Cerebellar cortex (tissue), 1 donor: ENCODE measurements at places on chromosomes 16 and 17.

DNA sequence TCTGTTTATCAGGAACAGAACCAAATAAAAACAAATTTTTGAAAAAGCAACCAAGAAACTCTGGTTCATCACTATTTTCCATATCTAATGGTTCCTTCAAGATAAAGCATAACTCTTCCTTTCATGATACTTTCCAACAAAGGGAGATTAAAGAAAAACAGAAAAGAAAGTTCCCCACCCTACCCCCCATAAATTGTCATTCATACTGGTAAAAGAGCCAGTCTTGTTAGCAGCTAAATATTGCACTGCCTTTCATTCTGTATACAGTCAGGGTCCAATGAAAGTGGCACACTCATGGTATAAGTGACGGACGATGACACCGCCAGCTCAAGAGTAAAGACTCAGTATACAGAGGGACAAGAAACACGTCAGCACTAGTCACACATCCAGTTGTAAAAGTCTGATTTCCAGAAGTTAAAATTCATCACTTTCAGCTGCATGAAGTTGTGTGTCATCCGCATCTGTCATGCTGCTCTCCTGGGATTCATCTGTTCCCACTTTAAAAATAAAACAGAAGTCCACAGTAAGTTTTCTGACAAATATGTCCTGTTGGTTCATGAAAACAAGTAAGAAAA, 68.5 kb downstream of the CDC27 start:
- DNase-seq = no peak

DNA sequence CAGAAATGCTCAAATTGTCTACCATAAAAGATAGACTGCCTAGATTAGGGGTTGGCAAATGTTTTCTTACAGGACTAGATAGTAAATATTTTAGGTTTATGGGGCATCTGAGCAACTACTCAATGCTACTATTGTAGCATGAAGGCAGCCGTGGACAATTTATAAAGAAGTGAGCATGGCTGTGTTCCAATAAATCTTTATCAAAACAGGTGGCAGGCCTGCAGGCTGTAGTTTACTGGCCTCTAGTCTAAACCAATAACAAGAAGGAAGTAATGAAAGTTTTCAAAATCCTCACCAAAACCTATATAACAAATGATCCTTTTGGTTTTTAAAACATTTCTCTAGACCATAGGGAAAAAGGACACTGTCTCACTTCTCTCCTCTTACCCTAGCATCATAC, 105.2 kb downstream of the PRKCB start:
- no peak for DNase-seq

DNA sequence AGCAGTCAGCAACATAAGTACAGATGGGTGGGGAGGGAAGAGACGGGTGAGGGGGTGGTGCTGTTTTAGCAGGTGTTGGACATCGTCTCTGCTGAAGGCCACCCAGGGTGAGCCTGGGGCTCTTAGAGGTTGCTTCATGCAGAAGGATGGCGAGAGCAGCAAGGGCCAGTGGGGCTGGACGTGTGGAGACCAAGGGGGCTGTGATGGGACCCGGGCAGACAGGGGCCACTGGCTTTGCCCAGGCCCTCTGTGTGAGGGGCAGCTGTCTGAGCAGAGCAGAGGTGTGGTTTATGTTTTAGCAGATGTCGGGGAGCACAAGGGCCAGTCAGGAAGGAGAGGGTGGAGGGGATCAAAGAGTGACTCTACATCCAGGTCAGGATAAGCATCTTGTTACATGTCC, 4.8 kb downstream of the NARF start:
- DNase-seq = no peak

DNA sequence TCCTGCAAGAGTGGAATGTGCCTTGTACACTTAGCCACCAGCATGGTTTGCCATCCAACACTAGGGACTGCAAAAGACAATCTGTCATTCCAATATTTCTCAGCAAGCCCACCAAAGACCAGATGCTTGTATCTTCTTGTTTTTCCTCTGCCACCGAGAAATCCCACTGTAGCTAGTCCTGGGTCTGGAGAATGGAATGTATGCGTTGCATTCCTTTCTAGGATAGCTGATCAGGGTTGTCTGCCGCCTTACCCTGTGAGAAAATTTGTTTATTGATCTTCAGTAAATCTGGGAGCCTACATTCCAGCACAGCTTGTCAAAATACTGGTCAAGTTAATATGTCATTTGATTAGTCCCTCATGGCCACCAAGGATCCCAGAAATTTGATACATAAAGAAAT, 28.1 kb upstream of the ADAMTS18 start:
- DNase-seq = no peak

DNA sequence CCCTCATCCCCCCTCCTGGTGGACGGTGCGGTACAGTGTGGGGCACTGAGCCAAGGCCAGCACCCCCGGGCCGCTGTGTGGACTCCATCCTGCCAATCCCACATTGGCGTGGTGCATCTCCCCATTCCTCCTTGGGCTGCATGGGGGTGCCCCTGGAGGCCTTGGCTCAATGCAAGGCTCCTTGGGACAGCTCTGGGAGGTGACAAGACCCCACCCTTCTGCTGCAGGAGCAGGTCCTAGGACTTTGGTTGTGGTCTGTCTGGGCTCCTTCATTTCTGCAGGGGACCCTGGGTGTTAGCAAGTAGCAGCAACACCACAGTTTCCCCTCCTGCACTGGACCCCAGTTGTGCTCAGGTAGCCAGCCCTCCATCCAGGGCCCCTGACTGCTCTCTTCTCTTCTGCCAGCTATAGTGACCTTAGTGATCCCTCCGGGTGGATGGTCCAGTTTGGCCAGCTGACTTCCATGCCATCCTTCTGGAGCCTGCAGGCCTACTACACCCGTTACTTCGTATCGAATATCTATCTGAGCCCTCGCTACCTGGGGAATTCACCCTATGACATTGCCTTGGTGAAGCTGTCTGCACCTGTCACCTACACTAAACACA, 1.3 kb downstream of the PRSS21 start:
- no peak for DNase-seq

DNA sequence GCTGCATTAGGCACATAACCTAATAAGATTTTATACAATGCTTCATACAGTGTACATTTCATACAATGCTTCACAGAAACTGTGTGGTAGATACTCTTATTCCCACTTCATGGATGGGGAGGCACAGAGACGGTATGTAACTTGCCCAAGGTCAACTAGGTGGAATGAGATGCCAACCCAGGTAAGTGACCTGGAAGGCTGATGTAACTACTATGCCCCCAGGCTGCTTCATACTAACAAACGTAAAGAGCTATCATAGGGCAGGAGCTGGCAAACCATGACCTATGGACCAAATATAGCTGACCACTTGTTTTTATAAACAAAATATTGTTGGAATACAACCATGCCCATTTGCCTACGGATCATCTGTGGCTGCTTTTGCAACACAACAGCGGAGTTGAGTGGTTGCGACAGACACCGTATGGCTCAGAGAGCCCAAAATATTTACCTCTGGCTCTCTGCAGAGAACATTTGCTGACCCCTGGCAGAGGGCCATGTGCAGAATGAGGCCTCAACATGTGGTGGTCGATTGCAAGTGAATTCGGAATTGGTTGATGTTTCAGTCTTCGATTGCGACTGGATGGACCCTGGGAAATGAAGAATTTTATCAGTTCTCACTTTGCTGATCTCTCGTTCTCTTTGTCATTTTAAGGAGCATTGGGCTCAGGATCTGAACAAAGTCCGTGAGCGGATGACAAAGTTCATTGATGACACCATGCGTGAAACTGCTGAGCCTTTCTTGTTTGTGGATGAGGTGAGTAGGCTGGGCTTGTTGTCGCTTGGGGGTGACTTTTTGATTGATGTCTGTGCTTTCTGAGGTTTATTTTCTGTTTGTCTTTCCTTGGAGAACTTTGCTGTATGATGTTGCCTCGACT, 109.7 kb downstream of the PLCG2 start:
- DNase-seq = no peak

DNA sequence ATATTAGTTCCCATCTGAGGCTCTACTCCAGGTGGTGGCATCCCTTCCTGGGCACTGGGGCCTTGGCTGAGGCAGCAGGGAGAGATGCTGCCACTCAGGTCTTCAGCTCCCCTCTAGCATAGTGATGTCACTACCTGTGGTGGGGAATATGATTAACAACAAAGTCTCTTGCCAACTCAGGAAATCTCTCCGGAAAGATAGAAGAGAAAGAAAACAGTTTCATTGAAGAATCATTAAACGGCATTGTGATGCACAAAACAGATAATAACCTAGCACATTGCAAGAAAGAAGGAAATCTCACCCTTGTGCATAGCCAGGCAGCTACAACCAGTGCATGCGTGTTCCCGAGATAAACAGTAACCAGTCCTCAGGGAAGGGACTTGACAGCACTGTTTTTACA, 12.2 kb upstream of the ZNF267 start:
- DNase-seq = no peak

- DNase-seq = no peak
These were observed 5.8 kb upstream of the ADGRG1 start for GRCh38 chr16:57622361-57623250.

- DNase-seq = no peak
These were observed 7.3 kb downstream of the BRIP1 start for GRCh38 chr17:61856035-61856434.

DNA sequence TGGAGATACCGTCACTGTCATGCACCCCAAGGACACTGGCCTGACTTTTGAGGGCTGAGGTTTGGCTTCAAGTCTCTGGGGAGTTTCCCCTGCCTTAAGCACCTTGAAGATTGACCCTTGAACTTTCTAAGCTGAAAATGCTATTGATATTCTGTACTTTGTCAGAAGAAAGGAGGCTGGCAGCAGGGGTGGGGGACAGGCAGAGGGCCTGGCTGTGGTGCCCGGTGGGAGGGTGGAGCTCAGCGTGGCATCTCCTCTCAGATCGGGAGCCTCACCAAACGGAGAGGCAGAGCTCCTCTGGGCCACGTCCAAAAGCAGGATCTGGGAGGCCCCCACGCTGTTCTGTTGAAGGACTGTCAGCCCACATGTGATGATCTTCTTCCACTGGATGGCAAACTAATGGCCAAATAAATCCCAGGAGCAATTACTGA, 305.2 kb upstream of the IRX3 start:
- DNase-seq = no peak

GRCh38 chr17:70365091-70365583, 195.8 kb downstream of the KCNJ2 start:
- no peak for DNase-seq

- DNase-seq = no peak
These were observed 180.4 kb downstream of the IRF8 start for GRCh38 chr16:86079255-86079885.

DNA sequence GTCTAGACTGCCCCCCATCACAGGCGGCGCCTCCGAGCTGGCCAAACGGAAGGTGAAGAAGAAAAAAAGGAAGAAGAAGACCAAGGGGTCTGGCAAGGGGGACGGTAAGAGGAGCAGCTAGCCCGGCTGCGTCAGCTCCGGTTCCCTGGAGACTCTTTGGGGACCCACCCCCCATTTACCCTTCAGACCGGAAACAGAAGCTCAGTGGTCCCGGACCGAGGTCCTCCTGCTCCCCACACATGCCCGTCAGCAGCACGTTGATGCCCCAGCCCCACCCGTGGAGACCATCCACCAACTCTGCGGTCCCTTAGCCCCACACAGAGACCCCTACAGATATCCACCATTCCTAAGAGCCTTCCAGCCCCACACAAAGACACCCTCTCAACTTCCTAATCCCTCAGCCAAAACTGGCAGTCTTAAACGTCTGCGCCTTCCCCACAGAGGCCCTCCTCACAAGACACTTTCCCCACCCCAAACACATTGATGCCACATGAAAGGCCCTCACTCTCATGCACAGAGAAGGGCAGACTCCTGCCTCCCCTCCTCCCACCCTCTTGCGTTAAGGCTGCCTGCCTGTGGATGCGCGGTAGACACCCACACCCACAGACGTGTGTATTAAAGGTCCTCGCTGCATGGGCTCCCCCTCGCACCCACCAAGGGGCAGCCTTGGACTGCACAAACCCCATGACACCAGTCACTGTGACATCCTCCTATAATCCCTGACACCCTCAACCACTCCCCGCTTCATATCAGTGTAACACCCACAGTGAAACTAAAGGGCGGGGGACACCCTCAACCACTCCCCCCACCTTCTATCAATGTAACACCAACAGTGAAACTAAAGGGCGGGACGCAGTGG, 58.2 kb upstream of the RPH3AL start:
- peak; percentile 26 for DNase-seq

DNA sequence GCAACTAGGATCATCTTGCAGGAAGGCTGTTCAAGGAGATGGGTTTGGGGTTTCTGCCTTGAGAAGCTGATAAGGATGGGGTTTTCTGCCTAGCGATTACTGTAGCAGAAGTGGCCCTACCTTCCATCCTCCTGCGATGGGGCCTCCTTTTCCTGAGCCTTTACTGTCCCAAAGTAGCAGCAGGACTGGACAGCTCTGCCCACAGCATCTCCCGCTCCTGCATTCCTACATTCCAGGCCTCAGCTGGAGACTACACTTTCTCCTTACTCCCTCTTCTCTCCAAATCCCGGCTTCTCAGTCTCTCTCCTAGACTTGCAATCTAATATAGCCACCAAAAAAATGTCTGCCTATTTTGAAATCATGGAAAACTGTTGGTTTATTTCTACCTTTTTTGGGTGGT, 355.4 kb downstream of the CA10 start:
- no peak for DNase-seq

GRCh38 chr16:24539850-24540601, 660 bp downstream of the RBBP6 start:
- no peak for DNase-seq

GRCh38 chr16:26240807-26241206, 549.0 kb downstream of the HS3ST4 start:
- no peak for DNase-seq

DNA sequence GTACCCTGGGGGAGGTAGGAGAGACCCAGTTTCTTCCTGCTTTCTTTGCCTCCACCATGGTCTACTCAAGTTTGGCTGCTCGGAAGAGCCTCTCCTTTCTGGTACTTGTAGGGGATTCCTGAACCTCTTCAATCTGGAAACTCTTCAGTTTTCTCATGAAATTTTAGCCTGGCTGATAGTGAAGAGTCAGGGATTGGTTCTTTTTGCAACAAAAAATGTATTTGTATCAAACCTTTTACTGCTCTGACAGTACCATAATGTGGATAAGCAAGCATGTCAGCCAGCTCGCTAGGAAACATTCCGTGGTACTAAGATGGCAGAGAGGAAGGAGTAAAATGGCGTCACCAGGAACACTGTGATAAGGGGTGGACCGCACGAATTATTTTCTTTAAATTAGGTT, 55.4 kb downstream of the NUP93 start:
- DNase-seq = no peak

GRCh38 chr16:87966685-87967185, 15.5 kb downstream of the BANP start:
- no peak for DNase-seq

DNA sequence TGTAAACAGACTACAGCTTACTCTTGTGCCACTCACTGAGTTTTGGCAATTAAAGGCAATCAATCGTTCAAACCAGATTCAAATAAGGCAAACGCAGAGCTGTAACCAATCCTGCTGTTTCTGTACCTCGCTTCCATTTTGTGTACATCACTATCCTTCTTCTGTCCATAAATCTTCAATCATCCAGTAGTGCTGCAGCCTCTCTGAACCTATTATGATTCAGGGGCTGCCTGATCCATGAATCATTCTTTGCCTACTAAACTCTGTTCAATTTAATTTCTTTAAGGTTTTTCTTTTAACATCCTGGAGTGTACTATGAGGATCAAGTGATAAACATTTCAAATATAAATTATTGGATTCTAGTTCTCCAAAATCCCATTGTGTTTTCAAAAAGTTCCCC, 93.9 kb downstream of the CEP112 start:
- DNase-seq = no peak

- peak; percentile 44 for DNase-seq
These were observed 2.6 kb downstream of the RARA start for GRCh38 chr17:40311575-40311974.

- no peak for DNase-seq
These were observed 429.4 kb upstream of the MAF start for GRCh38 chr16:80029761-80030481.

GRCh38 chr16:25219070-25219737, 2.5 kb downstream of the AQP8 start:
- DNase-seq = no peak
